ENCODE measurements at places on chromosomes 7 and 10.

DNA sequence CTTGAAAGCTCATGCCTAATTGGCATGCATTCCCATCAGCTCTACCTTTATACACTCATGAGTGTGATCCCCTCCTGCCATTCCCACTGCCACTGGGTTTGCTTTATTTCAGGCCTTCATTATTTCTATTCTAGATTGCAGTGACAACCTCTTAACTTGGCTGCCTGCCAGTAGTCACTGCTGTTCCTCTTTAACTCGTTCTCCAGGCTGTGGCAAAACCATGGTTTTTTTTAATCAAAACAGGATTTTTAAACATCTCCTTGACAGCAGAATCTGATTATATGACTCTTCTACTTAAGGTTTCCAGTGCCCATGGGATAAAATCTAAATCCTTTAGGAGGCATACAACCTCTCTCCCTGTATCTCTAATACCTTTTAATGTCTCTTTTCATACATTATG lies 223.7 kb upstream of the PCDH15 start:
- DNase-seq: no peak

DNA sequence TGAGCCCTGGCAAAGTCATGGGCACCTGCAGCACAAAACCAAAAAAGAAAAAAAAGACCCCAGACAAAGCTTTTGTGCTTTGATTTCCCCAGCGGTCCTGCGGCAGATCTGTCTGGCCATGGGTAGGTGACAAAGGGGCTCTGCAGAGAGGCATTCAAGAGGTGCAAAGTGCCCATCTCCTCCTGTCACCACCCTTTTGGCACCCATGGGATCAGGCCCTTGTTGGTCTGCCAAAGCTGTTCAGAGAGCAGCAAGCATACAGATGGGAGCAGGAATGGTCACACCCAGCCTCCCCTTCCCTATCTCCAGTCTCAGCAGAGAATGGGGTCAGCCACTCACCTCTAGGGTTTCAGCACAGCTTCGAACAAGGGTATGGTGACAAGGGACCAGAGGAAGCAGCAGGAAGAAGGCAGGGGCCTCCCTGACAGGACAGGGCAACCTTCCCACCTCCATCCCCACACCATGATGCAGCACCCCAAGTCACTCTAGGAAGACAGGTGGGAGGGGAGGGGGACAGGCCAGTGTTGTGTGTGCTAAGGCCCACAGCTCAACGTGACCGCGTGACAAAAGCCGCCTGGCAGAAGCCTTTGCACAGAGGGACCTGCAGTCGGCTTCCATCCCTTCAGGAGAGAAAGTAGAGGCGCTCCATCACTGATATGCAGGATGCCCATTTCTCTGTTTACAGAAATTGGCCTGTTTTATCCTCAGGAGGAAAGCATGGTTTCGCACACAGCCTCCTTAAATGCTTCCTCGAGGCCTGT lies 6.3 kb downstream of the CAMK2G start:
- no peak for DNase-seq

DNA sequence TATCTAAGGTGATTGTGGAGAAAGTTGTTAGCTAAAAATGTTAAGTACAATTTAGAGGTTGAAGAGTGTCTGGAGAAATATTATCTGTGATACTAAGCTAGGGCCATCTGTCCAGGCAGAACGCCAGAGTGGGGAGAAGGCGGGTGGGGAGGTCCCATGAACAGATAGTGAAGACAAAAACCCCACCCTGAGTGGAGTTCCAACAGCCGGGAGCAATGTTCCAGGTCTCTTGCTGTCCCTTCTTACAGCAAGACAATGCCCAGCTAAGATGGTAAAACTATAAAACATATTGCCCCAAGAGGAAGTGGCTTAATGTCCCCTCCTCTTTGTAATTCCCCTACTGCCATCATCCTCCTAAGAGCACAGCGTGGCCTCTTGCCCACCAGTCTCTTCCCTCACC lies 10.4 kb upstream of the IL15RA start:
- DNase-seq: no peak

- no peak for DNase-seq
Measured at GRCh38 chr7:46461334-46461777, 540.3 kb upstream of the IGFBP3 start.

DNA sequence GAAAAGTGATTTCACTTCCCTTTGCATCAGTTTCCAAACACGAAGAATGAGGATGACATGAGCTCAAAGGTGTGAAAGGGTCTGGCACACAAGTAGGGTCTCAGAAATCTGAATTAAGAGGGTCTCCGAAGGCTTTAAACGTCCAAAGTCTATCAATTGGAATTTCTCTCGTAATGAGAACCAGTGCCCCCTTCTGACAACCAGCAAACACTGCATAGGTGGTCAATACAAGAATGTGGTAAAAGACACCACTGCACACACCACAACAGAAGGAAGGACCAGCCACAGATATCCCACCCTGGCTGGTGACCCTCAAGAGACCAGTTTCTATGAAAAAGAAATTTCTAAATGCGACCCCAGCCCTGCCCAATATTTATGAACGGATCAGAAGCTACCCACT lies 78.1 kb downstream of the CALN1 start:
- DNase-seq: no peak

GRCh38 chr10:69413221-69413865 lies 3.4 kb downstream of the TACR2 start:
- peak; percentile 33 for DNase-seq

DNA sequence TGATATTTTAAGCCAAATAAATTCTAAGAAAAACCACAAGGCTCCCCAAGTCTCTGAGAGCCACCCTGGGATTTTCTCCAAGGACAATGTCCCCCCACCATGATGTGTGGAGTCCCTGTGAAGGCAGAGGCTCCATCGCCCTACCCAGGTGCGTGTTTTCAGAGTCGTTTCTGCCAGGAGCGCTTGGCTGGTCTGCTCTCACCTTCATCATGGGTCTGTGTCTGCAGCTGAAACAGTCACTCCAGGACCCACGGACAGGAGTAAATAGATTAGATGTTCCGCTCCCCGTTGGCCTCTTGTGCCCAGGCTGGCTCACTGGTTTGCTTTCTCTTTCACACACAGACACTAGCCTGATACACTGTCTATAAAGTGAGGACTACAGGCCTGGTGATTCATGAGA lies 217.5 kb downstream of the SFMBT2 start:
- DNase-seq: no peak

- no peak for DNase-seq
Measured at GRCh38 chr7:82049891-82050533, 280.2 kb upstream of the HGF start.

DNA sequence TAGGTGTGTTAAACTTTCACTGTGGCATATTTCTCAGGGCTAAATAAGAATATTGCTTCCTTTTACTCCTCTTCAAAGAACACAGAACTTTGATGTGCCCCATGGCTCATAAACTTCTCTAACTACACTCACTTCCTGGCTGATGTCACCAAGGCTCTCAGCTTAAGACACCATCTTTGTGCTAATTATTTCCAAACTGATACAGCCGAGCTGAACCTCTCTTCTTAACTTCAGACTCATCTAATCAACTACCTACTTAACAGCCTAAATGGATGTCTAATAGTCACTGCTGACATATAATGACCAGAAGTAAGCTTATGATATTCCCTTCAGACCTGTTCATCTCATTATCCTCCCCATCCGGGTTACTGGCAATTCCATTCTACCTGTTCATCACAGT lies 3.6 kb downstream of the C10orf67 start:
- peak; percentile 55 for DNase-seq

GRCh38 chr7:136709876-136710275 lies 158.6 kb upstream of the CHRM2 start:
- no peak for DNase-seq

DNA sequence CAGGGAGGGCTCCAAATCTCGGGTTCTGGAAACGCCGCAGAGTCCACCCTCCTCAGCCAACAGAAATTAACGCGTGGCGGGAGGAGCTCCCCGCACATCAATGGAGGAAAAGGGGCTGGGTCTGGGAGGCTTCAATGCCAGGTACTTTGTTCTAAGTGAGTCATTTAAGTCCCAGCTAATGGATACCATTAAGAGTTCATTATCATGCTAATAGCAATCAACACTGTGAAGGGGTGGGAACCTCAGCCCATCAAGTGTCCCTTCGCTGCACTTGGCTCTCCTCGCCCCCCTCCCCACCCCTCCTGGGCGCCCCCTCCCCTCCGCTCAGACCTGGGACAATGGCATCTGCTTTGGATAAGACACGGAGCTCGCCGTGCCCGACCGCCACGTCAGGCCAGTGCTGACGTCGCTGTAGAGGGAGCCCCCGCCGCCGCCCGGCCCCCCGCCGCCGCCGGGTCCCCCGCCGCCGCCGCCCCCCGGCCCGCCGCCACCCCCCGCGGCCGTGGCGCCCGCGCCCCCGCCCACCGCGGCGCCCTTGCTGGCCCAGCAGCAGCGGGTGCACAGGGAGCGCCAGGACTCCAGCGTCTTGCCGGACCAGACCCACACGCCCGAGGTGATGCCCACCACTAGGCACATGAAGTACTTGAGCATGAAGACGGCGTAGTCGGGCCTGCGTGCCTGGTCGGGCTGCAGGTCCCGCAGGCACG lies 2.9 kb downstream of the FZD8 start:
- no peak for DNase-seq

GRCh38 chr7:4634166-4634565 lies 47.9 kb upstream of the FOXK1 start:
- DNase-seq: no peak

GRCh38 chr10:62788861-62789467 lies 15.6 kb upstream of the ADO start:
- no peak for DNase-seq

DNA sequence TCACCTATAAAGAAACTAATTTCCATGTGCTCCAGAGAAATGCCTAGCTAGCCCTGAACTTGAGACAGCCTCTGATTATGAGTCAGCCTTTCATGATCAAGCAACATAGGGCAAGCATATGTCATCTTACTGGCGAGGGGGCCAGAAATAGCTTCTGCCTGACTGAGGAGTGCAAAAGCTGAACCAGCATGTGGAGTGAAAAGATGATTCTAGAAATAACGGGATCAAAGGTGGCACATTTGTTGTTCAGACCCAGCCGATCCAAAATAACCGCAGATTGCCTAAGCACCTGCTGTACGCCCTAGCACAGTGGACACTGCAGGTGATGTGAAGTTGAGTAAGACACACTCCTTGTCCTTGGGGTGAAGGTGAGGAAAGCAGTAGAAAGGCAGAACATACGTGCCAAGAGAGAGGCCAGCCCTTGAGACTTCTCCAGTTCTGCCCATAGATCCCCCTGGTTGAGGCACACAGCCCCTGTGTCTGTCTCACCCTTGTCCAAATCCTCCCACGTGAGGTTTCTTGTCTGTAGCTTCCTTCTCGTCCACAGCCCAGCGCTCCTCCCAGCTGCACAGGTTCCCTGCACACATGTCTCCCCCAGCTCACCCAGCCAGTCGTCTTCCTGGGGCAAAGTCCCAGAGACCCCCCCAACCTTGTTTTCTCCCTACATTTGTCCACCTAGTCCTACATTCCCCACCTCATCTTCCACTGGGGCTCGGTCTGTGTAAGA lies 2.8 kb upstream of the BCL7B start:
- peak; percentile 46 for DNase-seq

GRCh38 chr10:72466018-72466417 lies 111.3 kb upstream of the DNAJB12 start:
- DNase-seq: peak; percentile 5

DNA sequence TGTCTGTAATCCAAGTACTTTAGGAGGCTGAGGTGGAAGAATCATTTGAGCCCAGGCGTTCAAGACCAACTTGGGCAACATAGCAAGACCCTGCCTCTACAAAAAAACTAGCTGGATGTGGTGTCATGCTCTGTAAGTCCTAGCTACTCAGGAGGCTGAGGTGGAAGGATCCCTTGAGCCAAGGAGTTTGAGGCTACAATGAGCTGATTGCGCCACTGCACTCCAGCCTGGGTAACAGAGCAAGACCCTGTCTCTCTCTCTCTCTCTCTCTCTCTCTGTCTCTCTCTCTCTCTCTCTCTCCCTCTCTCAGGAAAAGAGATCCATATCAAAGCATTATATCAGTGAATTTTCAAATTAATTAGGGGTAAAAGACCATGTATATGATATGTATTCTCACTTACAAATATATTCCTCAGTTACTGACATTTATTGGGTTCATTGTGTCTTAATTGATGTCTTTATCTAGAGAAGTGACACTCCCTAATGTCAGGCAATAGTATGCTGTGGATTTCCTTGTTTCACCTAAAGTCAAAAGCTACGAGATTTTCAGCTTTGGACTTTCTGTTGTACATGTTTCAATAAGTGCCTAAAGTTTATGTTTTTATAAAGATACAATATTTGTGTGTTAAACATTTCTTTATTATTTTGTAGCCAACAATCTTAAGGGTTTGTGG lies 76.7 kb downstream of the SHH start:
- no peak for DNase-seq

- DNase-seq: no peak
Measured at GRCh38 chr10:94412449-94412848, 10.1 kb downstream of the TBC1D12 start.

GRCh38 chr7:141709749-141710148 lies 1.6 kb downstream of the WEE2 start:
- DNase-seq: no peak

GRCh38 chr7:103951311-103951710 lies 38.1 kb downstream of the RELN start:
- no peak for DNase-seq

DNA sequence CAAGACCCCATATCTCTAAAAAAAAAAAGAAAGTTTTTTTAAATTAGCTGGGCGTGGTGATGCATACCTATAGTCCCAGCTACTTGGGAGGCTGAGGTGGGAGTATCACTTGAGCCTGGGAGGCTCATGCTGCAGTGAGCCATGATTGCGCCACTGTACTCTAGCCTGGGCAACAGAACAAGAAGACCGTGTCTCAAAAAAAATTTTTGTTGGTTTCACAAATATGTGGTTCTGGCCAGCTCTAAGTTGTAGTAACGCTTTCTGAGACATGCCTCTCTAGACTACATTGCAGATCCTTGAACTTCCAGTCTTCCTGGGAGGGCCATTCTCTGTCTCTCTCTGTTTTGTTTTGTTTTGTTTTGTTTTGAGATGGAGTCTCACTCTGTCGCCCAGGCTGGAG lies 24.6 kb upstream of the RHBDD2 start:
- no peak for DNase-seq

- DNase-seq: peak; percentile 37
Measured at GRCh38 chr10:103192089-103192450, 1.0 kb downstream of the NT5C2 start.

DNA sequence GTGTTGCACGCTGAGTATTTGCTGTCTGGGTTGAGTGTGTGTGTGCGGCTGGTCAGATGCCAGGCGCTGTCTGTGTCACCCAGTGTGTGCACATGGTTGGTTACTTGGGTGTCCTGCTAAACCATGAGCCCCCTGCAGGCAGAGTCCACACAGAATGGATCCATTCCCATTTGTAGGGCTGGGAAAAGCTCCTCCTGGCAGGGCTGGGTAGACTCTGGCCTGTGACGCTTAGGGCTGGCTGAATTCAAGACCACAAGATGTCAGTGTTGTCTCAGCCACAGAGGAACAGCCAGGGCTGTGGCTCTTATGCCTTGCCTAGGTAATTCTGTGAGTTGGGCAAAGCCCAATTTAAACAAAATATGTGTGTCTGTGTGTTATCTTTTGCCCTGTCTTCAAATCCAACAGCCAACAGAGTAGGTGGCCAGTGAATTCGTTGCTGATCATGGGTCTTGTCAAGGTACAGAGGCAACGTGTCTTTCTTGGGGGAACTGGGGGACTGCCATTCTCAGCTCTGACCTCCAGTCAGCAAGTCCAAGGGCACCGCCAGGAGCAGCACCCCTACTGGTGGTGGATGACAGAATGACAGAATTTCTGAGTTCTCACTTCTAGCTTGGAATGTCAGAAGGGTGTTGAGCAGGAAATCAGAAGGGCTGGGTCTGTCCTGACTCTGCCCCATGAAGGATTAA lies 285.1 kb downstream of the CCSER2 start:
- DNase-seq: peak; percentile 5

- DNase-seq: peak; percentile 73
Measured at GRCh38 chr10:88793712-88794299, 8.7 kb upstream of the LIPM start.

GRCh38 chr10:62710182-62710581 lies 94.3 kb upstream of the ADO start:
- DNase-seq: no peak
